BJ (cell line): ENCODE measurements at places on chromosomes 1 and 21.
A peak's percentile ranks its signal among the peaks of the same experiment; 100 is the strongest.

DNA sequence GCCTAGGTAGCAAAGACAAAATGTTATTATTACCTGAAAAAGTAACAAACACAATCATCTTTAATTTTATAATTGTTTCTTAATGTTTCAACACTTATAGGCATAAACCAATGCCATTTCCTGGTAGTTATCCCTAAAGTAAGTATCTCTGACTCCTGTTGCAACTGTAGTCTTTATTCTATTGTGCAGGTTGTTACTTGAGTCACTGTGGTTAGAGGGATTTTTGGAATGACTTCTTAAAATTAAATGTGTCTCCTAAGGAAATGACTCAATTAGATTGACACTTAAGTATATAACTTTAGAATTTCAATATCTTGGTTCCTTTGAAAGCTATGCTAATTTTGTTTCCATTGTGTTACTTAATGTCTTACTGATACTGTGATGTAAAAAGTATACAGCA, 143.9 kb downstream of the PHTF1 start:
- DNase-seq = peak; percentile 6

DNA sequence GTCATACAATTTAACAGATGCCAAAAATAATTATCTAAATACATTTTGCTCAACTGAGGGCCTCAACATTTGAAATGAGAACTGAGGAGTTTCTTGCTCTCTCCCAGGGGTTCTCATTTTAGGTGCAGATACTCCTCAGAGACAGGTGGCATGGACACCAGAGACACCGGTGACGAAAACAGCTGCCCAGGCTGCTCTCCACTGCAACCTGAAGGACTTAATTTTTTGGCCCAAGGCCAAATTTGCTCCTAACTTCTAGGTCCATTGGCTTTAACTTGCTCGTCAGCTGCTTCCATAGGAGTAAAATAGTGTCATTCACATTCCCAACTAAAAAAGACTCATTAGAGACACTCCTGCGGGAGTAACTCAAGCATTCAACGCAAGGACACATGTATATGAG, 87.0 kb downstream of the NRIP1 start:
- no peak for DNase-seq

DNA sequence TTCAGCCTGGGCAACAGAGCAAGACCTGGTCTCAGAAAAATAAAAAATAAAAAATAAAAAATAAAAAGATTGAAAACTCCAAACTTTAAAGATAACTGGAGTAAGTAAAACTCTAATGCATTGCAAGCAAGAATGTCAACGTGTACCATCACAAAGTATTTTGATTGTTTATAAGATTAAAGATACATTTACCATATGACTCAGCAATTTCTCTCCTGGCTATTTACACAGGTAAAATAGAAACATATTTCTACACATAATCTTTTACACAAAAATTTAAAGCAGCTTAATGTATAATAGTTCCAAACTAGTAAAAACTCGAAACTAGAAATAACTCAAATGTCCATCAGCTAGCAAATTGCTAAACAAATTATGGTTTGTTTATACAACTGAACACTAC, 456.1 kb upstream of the RGS18 start:
- DNase-seq = no peak

GRCh38 chr1:17091252-17091651, 28.0 kb downstream of the PADI2 start:
- DNase-seq = no peak

DNA sequence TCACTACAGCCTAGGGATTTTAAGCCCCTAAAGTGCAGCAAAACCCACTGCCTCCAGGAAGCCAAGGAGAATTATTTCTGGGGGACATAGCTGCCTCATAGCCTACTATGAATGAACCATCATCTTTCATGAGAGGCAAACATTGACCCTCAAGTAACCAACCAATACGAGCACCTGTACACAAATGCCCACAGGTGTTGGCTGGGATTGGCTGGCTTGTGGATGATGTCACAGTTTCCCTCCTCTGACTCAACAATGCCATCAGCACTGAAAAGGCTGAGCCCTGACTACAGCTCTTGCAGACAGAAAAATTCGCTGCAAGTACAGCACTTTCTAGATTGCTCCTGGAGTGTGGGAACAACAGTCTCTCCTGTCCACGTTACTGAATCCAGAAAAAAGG, at the start of gene HMGB4:
HMGB4 (plus strand) TSS at position 301 of the 400 bp plus-strand sequence. CDS start 113 bp downstream, outside the sequence.
- DNase-seq = no peak

DNA sequence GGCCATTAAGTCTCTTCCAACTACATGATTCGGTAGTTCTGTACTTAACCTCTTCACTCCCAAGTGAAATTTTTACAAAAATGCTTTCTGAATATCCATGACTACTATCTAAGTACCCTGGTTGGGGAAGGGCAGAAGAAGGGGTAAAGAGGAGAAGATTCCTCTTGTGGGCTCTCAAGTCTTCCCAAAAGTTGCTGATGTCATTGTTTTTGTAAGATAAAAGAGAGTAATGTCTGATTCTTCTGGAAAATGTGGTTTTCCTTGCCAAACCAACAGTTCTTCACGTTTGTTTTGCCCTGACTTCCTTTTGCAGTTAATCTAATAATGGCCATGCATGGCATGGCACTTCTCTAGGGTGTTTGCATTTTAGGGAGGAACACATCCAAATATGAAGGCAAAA, 34.7 kb upstream of the AK4 start:
- no peak for DNase-seq

DNA sequence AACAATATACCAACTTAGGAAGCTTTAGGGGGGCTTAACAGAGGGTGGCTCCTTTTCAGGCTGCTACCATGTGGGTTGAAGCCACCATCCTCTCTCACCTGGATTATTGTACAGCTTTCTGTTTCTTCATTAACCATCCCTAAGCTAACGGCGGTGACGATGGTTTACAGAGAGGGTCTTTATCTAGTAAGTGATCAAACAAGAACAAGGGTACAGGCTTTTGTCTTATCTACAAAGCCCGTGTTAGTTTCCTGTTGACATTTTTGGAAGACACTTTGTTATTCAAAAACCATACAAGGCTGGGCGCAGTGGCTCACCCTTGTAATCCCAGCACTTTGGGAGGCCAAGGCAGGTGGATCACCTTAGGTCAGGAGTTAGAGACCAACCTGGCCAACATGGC, 20.4 kb downstream of the SLC25A33 start:
- DNase-seq = no peak

DNA sequence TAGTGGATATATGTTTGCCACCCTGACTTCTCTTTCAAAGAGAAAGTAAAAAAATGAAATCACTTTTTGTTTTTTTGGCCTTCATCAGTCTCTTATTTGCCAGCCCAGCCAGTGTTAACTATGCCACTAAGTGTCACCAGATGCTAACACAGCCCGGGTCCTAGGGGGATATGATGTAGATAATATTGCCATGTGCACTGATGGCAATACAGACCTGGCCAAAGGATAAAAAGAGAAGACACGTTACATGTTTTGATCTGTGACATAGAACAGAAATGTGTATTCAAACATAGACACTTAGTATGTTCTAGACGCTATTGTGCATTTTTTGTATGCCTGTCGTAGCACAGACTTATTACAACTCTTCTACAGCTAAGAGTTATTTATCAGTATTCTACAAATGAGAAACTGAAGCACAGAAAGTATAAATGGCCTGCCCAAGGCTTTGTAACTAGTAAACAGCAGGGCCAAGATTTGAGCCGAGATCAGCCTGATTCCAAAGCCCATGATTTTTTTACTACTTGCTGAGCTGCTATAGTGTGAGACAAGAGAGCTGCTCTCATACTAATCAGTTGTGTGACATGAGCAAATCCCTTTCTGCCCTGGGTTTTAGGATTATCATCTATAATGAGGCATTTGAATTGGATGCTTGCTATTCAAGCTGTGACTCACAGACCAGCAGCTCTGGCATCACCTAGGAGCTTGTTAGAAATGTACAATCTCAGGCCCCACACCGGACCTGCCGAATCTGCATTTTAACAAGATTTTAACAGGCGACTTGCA, 6.3 kb downstream of the LRRC53 start:
- DNase-seq = no peak

DNA sequence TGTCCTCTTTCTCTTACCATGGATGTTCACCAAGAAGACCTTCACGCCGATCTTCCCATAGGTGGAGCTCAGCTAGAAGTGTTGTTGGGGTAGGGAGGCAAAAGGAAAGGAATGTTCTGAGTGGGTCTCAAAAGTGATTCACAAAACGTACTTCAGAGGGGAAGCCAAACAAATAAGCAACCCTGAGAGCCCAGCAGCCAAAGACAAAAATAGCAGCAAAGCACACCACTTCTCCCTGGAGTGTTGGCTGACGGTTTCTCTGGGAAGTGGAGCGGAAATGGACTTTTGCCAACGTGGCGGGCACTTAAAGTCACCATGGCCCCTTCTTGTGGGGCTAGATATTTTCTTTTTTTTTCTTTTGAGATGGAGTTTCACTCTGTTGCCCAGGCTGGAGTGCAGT, 23.1 kb downstream of the SLC26A9 start:
- no peak for DNase-seq

DNA sequence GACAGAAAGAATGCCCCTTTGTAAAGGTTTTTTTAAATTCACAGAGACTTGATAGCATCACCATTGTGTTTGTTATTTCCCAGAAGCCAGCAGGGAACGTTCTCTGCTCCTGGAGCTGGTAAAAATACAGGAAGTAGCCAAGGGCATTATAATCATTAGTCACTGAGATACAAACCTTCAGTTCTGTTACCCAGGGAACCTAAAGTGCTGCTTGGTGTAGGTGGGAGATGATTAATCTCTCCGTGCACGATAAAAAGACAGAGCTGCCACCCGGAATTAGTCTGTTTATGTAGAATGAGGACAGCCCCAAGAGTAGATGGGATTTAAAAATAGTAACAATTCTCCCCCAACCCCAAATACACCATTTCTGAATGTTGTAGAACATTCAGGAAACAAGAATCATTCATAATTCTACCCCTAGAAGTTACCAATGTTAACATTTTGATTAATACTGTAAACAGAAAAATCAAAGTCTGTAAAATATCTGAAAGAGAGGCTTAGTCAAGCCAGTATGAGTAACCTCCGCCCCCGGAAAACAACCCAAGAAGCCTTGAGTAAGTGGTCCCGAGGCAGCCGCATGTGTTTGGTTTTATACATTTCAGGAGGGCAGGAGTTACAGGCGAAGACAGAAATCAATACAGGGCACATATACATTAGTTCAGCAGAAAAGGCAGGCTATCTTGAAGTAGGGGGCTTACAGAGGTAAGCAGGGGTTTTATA, 45.3 kb upstream of the CTBS start:
- DNase-seq = peak; percentile 65

- no peak for DNase-seq
Observed at GRCh38 chr1:206463137-206463536, 7.1 kb upstream of the IKBKE start.

DNA sequence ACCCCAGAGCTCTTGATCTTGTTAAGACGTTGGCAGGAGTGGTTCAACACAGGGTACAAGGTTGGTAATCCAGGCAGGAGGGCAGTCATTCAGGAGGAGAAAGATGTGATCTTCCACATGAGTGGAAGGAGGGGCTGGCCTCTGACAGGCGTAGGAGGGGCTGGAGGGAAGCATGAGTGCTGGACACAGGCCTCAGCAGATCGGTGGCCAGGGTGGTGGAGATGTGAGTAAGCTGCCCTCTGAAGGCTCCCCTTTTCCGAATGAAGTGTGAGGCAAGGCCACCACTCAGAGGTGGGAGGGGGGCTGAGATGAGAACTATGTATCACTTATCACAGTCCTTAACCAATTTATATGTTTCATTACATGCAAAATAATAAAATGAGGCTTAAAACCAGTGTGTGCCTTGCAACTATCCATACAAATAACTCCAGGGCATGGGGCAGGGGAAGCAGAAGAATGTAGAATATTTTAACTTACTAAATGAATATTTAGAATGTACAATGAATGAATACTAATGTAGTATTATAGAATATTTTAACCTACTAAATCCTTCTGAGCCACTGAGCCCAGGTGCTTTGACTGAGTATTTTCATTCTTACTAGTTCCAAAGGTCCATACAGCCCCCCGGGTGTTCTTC, 103.5 kb upstream of the TLR5 start:
- DNase-seq = no peak

- no peak for DNase-seq
Observed at GRCh38 chr1:235050911-235051360, 77.7 kb downstream of the TOMM20 start.

DNA sequence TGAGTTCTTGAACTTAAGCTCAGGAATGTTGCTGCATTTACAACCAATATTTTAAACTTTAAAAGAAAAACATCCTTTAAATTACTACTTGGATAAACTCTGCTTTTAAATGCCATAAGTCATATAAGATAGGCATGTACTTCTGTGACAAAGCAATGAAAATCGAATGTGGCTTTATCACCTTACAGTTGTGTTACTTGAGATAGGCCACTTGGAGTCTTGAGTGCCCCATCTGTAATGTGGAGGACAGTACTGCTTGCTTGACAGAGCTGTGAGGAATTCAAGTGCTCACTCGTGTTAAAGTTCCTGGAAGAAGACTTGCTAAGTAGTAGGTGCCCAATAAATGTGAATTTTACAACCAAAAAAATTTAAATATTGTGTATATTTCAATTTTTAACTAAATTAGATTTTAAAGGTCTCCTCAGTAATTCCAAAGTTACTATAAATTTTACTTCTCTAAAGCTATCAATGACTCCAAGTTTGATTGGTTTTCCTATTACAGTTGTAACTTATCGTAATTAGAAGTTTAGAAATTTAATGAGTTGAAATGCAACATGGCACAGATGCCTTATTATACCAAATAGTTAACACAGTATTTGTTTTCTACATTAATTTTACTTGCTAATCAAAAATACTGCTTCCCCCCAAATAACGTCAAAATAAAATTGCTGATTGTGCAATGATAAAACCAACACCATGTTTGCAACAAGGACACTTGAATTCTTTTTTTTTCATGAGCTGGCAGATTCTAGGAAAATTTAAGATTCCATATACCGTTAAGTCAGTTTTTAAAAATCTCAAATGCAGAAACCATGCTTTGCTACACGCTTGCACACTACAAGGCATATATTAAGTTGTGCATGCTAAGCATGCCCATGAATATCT, 21.8 kb downstream of the PSMB2 start:
- DNase-seq = no peak

- DNase-seq = no peak
Observed at GRCh38 chr1:248842781-248843331, 4.8 kb downstream of the ZNF672 start.

DNA sequence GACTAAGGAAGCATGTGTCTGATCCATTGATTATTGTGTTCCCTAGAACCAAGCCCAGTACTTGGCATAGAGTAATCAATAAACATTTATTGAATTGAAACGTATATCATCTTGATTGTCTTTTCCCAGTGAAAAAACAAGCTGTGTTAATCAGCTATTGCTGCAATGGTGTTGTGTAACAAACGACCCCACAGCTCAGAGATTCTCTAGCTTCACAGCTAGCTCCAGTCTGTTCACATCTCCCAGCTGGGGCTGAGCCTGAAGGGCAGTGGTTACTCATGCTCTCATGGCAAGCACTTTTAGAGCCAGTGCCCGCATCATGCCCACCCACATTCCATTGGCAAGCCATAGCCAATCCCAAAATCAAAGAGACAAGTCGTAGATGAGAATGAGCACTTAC, 237.4 kb upstream of the RAB4A start:
- no peak for DNase-seq

GRCh38 chr1:20366056-20366462, 75.4 kb downstream of the VWA5B1 start:
- no peak for DNase-seq

- DNase-seq = no peak
Observed at GRCh38 chr1:211320980-211321379, 5.7 kb upstream of the TRAF5 start.

- DNase-seq = peak; percentile 36
Observed at GRCh38 chr1:30877205-30877912, 31.2 kb downstream of the SDC3 start.

- no peak for DNase-seq
Observed at GRCh38 chr21:25343774-25344545, 263.3 kb downstream of the MRPL39 start.

GRCh38 chr1:107776900-107777663, 187.9 kb downstream of the VAV3 start:
- no peak for DNase-seq
